Stimulated activated CD4-positive, alpha-beta T cell treated with anti-CD3 and anti-CD28 coated beads, Interleukin-1b, Interleukin-23, amount 100 ng/mL, for 1 hour (primary cell): ENCODE measurements at places on chromosomes 3 and 15.

DNA sequence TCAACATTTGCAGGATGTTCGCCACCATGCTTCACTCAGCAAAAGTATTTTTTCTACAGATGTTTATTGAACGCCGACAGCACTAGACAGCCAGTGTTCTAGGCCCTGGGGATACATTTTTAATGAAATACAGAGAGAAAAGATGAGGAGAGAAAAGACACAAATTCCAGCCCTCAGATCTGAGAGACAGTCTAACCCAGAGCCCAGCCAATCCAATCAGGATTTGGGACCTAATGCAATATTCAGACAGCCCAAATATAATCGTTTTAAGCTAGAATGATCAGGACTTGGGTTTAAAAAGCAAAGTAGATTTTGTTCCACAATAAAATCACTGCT, 174.8 kb downstream of the SLCO3A1 start:
- no peak for DNase-seq

- DNase-seq: no peak
Observed at GRCh38 chr3:52159503-52159902, 5.3 kb upstream of the POC1A start.

GRCh38 chr3:37551857-37552256, 309.8 kb upstream of the CTDSPL start:
- DNase-seq: no peak

DNA sequence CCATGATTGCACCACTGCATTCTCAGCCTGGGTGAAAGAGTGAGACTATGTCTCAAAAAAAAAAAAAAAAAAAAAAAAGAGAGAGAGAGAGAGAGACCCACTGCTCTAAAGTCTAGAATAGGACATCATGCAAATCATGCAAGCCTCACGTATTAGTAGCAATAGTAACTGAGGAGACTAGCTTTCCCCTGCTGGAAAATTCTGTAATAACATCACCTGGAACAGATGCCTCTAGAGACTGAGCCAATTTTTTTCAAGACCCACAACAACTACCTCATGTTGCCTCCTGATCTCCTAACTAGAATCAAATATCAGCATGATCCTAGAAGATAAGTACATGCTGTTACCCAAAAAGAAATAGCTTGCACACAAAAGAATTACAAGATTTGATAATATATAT, 461.9 kb downstream of the AGBL1 start:
- DNase-seq: no peak

DNA sequence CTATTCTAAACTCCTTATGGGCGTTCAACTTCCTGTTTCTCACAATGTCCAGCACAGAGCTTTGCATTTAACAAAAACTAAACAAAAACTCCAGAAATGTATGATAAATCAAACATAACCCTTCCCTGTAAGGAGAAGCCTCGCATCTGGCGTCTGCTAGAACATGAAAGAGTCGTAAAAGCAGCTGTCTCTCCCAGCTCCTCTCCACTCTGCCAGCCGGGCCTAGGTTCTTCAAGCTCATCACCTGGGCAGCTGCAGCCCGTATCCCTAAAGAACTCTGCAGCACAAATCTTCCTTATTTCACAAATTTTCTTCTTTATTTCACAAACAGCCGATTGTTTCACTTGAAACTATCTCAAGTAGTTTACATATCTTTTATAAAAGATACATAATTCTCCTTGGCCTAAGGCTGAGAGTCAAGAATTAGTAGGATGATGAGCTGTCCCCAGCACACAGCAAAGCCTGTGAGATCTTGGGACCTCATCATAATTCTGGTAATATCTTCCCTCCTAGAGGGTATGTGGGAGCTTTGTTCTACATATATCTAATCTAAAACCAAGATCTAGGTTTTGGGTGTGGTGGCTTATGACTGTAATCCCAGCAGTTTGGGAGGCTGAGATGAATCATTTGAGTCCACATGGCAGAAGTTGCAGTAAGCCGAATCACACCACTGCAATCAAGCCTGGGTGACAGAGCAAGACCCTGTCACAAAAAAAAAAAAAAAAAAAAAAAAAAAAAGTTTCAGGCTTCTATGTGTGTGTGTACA, 35.3 kb downstream of the ANXA2 start:
- DNase-seq: no peak

DNA sequence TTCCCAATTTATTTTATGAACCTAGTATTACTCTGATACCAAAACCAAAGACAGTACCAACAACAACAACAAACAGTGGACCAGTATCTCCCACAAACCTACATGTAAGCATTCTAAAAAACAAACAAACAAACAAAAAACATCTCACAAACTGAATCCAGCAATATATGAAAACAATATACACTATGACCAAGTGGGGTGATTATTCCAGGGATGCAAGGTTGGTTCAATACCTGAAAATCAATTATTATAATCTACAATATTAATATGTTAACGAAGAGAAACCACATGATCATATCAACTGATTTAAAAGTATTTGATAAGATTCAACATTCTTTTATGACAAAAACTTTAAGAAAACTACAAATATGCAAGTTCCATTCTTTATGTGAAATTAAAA, 391.3 kb downstream of the MAGI1 start:
- no peak for DNase-seq
